ENCODE measurements at places on chromosomes 12 and 14.

DNA sequence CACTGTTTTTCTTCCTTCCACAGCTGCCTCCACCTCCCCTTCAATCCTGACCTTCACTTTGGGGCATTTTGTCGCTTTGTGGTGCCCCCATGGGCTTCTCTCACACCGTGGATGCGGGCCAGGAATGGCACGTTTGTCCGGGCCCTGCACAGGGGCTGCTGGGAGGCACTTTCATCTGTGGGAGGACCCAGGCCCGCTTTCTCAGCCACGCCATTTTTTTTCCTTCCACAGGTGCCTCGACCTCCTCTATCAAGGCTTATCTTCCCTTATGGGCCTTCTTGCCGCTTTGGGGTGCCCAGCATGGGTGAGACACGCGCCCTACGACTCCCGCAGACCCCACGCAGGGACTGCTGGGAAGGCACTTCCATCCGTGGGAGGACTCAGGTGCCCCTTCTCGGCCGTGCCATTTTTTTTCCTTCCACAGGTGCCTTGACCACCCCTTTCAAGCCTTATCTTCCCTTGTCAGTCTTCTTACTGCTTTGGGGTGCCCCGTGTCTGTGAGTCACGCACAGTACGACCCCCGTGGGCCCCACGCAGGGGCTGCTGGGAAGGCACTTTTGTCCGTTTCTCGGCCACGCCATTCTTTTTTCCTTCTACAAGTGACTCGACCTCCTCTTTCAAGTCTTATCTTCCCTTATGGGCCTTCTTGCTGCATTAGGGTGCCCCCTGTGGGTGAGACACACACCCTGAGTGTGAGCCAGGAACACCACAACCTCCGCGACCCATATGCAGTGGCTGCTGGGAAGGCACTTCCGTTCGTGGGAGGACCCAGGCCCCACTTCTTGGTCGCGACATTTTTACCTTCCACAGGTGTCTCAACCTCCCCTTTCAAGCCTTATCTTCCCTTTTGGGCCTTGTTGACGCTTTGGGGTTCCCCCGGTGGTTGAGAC, 270.7 kb downstream of the ALG10 start:
- no peak for DNase-seq

- DNase-seq: no peak
These were observed 422.6 kb downstream of the DPF3 start for GRCh38 chr14:72471346-72471745.

- no peak for DNase-seq
These were observed 15.5 kb downstream of the REM2 start for GRCh38 chr14:22898302-22899090.

DNA sequence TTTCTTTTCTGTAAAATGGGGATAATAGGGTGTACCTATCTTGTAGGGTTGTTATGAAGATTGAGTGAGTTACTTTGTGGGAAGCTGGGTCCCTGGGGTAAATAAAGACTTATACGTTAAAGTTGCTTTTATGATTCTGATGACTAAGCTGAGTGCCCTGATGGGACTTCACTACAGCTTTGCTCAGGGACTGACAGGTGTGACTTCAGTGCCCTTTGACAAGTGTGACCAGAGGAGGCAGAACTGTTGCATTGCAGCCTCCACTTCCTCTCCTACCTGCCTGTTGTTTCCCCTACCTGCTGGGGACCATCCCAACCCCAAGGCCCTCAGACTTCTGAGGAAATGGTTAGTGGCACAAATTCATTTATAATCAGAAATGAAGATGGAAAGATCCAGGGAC, 119.3 kb downstream of the TSPAN9 start:
- no peak for DNase-seq

- DNase-seq: no peak
These were observed 10.5 kb upstream of the PPP1R1A start for GRCh38 chr12:54598970-54599369.

DNA sequence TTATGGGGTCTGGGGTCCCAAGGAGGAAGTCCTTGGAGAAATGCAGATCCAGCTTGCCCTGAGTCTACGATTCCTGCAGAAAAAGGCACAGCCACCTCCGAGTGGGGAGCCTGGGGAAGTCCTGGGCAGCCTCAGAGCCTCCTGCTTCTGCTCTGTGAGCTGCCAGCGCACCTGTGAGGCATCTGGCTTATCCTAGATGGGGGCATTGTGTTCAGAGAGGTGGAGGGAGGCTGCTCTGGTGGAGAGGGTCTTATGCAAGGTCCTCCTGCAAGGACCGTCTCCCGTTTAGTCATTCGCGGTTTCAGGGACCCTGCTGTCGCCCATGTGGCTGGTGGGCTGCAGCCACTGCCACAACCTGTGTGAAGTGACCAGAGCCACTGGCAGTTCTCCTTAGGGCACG, 53.0 kb upstream of the PRMT8 start:
- DNase-seq: no peak

- DNase-seq: no peak
These were observed 4.0 kb downstream of the PRKAG1 start for GRCh38 chr12:49014547-49014946.

GRCh38 chr14:77542421-77543239, 44.0 kb upstream of the ISM2 start:
- DNase-seq: peak; percentile 2

DNA sequence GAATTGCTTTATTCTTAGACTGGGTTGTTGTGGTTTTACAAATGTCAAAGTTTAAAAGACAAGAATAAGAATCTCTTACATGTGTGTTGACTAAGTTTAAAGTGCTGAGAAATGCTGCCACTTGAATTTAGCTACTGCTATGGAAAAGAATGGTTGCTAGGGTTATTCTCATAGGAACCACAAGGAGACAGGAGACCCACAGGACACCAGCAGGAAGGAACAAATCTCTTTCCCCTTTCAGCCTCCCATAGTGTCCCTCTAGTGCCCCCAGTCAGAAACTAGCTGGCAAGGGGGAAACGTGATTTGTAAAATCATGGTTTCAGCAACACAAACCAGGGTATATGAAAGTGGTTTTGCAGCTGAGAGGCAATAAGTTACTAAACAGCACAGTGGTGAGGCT, 102.7 kb downstream of the ST8SIA1 start:
- DNase-seq: no peak

- no peak for DNase-seq
These were observed 315.5 kb downstream of the SNAPC1 start for GRCh38 chr14:62077676-62078261.

- DNase-seq: no peak
These were observed 14.3 kb upstream of the SCAF11 start for GRCh38 chr12:46004715-46005114.

GRCh38 chr12:26691234-26691970, 141.6 kb downstream of the ITPR2 start:
- DNase-seq: no peak

GRCh38 chr12:6912164-6912935, 2.0 kb upstream of the ENO2 start:
- no peak for DNase-seq

DNA sequence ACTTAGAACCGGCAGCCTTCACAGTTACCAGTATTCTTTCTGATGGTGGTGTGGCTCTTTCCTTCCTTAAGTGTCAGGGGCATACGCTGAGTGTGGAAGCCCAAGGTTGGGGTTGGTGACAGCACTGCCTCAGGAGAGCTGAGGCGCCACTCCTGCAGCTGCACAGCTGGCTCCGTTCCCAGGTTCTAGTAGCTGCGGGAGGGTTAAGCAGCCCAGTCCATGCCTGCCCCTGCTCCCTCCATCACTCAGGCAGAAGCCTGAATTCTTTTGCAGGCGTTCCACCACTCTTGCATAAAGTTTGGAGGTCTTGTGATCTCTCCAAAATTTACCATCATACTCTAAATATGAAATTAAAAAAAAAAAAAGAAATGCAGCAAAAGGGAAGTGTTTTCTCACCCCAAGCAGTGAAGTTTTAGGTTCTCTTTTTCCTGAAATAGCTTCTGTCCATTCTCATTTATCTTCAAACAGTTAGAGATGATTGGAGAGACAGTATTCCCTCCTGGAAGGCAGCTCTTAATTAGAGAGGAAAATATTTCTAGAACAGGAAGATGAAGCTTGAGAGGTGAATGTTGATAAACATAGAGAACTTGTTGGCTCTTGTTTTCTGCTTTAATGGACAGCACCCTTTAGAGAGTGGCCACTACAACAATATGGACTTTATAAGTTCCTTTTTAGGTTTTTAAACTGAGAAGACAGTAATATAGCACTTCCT, 136.1 kb downstream of the FGD4 start:
- peak; percentile 39 for DNase-seq

Data from thymus (tissue), 14 donors.